ENCODE measurements at places on chromosomes 7 and 10.
A peak's percentile ranks its signal among the peaks of the same experiment; 100 is the strongest.

- no peak for DNase-seq
These were observed at the start of gene MLXIPL for GRCh38 chr7:73623798-73624668. Gene MLXIPL, minus strand, starts transcription at chr7:73624522. Its CDS starts 30 bp downstream, at chr7:73624492.

DNA sequence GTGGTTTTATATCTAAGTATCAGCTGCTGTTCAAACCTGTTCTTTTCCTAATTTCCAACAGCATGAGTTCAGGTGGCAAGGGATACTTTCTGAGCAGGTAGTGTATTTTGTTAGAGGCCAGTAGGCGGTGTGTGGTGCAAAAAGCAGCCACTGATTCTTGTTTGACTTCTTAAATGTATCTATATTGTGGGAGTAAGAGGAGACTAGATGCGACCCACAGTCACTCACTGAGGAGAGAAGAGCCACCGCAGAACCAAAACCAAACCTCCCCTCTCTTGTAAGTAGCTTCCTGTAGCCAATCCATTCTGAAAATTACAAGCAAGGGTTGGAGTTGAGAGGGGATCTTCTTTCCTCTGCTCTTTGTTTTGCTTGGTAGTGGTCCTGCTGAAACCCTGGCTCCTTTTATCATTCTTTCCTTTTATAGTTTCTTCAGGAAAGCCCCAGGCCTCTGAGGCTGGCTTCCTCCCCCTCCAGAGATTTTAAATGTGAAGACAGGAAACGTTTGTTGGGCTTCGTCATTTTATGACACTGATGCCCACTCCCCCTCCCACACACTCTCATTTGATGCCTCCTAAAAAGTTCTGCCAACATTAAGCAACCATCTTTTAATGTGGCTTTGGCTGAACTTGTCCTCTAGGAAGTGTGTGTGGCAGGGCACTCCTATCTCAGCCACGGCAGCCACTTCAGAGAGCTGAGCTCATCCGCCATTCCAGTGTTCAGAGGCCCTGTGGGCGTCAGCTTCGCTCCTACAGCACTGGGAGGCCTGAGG lies 566.0 kb downstream of the SUGCT start:
- DNase-seq: no peak

- DNase-seq: no peak
These were observed 63.5 kb downstream of the PAX2 start for GRCh38 chr10:100808876-100809275.

DNA sequence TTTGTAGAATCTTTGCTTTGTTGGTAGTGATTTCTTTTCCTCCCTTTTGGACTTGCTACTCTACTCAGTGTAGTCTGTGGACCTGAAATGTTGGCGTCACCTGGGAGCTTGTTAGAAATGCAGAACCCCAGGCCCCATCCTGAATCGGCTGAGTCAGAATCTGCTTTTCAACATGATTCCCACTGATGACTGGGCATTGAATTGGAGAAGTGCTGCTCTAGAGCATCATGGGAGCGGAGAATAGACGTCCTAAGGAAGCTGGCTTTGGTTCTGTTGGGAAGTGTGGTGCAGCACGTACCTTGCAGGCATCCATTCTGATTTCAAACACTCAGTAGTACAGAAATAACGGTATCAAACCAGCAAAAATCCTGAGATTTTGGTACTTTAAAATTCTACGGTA lies 54.7 kb downstream of the RBM33 start:
- no peak for DNase-seq

GRCh38 chr10:80141696-80142460 lies 9.3 kb downstream of the PLAC9 start:
- no peak for DNase-seq

DNA sequence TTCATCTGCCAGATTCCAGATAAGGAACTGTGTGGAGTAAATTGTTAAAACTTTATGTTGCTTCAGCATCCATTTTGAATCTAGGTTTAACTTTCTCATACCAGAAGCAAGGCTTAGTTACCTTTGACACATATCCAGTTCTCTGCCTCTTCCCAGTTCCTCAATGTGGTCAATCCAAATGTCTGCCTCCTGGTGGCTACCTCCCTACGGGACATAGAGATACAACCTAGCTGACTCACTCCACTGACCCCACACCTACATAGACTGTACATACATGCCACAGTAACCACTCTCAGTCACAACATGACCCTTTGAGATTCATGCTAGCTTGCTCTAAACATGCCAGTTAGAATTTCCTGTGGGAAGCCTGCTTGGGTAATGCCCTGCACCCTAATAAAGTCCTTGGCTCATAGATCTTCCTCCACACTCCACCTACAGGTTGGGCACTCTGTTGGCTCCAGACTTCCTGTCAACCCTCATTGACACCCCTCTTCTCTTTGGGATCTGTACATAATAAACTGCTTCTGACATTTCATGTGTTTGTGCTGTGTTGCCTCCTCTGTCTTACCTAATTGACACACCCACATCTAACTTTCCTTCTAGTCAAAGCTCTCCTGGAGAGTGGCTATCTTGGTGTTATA lies 278.1 kb downstream of the HTR7 start:
- peak; percentile 39 for DNase-seq

- no peak for DNase-seq
These were observed 39.5 kb downstream of the TSPAN14 start for GRCh38 chr10:80493522-80494051.

All from epithelial cell of prostate (primary cell).